ENCODE measurements at places on chromosomes 3 and 15.

- DNase-seq = no peak
These were observed 36.1 kb downstream of the CFAP44 start for GRCh38 chr3:113405180-113405579.

- DNase-seq = no peak
These were observed 22.7 kb downstream of the ZNF860 start for GRCh38 chr3:32004113-32004765.

GRCh38 chr3:17749281-17749680 lies 6.8 kb upstream of the TBC1D5 start:
- no peak for DNase-seq

GRCh38 chr15:63210151-63211091 lies 21.0 kb downstream of the RAB8B start:
- DNase-seq = no peak

- no peak for DNase-seq
These were observed 36.1 kb upstream of the PFN2 start for GRCh38 chr3:150006794-150007193.
